NCI-H187 (cell line): ENCODE measurements at places on chromosomes 2 and 18.

- no peak for DNase-seq
These were observed 101.4 kb downstream of the MTX2 start for GRCh38 chr2:176370467-176371171.

GRCh38 chr18:11927497-11927896 lies 19.4 kb upstream of the MPPE1 start:
- no peak for DNase-seq

- no peak for DNase-seq
These were observed 13.3 kb downstream of the MRPL44 start for GRCh38 chr2:223970343-223971128.

DNA sequence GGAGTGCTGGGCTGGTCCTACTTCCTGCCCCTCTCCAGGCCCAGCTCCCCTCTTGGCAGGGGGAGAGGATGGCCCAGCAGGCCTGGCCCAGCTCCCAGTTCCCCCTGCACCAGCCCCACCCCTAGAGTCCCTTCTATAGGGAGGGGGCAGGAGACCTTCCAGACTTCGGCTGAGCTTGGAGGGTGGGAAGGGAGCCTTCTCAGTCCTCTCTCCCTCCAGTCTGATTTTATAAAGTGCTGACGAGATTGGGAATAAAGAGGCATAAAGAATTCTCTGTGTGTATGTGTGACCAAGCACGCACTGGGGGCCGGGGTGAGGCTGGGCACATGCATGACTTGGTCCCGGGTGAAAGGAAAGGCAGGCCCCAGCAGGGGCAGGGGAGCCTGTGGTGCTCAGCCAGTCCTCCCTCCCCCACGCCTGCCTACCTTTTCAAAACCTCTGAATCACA lies 5.1 kb downstream of the CHPF start:
- DNase-seq = no peak

DNA sequence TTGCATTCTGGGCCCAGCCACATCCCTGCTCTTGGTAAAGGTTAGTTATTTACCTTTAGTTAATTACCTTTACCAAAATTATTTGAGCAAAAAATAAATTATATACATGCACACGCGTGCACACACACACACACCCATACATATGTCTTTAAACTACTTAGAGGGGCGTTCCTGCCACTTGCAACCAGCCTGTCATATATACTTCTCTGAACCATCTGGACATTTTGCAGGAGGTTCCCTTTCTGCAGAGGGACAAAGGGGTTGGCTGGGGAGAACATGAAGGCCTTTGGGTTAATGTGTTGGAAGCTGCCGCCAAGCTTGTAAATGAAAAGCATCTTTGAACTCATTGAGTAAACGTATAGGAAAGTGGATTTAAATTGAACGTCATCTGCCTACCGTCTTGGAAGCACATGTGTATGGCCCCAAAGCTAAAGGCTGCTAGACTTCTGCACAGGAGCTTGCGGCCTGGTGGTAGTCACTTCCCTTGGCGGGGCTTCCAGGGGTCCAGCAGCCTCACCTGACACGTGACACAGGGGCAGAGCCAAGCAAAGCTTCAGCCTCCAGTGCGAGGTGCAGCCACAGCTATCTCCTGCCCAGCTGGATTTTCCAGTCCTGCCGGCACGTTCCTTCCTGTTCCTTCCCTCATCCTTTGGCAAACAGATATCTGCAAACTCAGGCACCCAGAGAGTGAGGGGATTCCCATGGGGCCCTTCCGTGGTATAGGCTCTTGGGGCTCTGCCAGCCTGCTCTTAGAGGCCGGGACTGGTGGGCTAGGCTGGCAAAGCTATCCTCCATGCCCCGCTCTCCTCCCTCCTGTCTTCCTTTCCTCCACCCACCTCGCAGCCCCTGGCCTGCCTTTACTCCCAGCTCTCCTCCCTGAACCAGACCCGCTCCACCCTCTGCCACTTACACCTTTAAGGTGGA lies 46.1 kb downstream of the SERTAD2 start:
- DNase-seq = no peak
